ENCODE measurements at places on chromosomes 6 and 20.

DNA sequence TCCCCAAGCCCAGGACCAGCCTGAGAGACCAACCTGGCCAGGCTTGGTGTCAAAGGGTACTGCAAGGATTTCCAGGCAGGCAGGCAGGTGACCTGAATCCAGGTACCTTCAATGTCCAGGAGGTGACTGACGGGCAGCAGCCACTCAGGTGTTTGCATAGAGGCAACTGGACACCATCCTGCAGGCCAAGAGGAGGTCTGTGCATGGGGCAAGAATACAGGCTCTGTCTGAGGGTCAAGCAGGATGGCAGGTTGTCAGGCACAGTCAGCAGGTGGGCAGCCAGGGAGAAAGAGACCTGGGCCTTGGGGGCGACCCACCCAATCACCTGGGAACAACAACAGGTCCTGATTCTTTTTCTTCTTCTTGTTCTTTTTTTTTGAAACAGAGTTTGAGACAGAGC, 159.3 kb upstream of the QKI start:
- no peak for DNase-seq

GRCh38 chr6:106997392-106998158, 23.0 kb upstream of the CD24 start:
- peak; percentile 29 for DNase-seq

DNA sequence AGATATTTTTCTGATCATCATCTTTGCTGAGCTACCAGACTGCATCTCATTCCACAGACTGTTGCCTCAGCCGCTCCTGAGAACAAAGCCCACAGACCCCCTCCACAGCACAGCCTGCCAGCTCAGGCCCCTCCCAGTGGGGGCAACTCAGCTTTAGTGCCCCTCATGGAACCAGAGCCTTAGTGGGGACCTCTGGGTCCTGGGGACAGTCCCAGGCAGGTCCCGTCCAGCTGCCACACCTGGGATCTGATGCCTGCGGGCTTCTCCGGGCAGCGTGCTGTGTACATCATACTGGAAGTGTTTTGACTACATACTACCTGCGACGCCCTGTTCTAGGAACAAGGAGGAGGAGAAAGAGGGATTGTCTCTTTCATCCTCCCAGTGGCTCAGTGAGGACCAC, 38.3 kb upstream of the QKI start:
- no peak for DNase-seq

GRCh38 chr20:5020760-5021159, 19.4 kb upstream of the SLC23A2 start:
- DNase-seq = no peak

- DNase-seq = no peak
These were observed 173.3 kb upstream of the TNFAIP3 start for GRCh38 chr6:137693711-137694110.

- no peak for DNase-seq
These were observed 101.0 kb upstream of the EDN1 start for GRCh38 chr6:12189150-12189549.

DNA sequence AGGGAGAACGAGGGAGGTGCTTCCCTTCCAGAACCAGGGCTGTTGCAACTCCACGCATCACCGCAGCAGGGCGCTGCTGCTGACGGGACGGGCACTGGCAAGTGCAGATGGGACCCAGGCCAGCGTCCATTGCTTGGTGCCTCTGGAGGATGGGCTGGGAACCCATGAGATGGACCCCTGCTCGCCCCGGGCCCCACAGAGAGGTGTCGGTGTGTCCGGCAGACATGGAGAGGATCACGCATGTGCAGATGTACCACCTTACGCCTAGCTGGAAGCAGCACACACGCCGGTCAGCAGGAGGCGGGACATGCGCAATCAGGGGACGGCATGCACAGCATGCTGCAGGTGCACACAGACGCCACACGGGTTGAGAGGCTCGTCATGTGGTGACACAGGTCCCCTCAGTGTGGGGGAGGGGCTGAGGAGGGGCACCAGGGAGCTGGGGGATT, 5.7 kb downstream of the CABLES2 start:
- no peak for DNase-seq

GRCh38 chr6:3788408-3789017, 37.0 kb upstream of the PXDC1 start:
- DNase-seq = no peak

- no peak for DNase-seq
These were observed 36.9 kb downstream of the TGM3 start for GRCh38 chr20:2332711-2333110.

- no peak for DNase-seq
These were observed 88.3 kb upstream of the TMEM30A start for GRCh38 chr6:75372884-75373283.

DNA sequence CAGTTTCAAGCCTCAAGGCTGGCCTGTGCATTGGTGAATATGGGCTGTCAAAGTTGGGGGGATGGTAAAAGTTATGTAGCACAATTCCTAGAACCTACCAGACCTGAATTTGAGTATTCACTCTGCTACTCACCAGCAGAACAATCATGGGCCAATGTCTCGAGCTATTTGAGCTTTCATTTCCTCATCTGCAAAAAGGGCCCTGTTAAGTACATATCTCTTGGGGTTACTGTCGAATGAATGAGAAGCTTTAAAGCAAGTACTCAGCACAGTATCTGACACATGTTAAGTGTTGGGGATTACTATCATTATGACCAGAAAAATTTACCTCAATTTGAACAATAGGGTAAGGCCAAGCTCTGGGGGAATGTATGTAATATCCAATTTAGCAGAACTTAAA, 13.5 kb upstream of the ENPP4 start:
- DNase-seq = no peak

- DNase-seq = no peak
These were observed 46.4 kb downstream of the HECA start for GRCh38 chr6:139181236-139181635.

DNA sequence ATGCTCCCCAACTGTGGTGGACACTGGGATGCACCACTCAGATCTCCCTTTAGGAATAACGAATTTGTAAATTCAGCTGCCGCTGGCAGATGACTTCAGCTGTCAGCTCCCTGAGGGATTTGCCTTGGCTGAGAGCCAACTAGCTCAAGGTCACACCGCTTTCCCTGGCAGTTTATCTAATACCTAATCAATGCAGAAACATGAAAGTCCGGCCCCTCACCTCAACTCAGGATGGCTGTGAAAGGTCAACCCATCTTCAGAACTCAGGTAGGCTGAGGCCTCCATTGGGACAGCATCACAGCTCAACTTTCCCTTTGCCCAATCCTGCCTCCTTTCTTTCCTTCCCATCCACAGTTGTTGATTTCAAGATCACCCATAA, 22.8 kb upstream of the SCGN start:
- DNase-seq = no peak

DNA sequence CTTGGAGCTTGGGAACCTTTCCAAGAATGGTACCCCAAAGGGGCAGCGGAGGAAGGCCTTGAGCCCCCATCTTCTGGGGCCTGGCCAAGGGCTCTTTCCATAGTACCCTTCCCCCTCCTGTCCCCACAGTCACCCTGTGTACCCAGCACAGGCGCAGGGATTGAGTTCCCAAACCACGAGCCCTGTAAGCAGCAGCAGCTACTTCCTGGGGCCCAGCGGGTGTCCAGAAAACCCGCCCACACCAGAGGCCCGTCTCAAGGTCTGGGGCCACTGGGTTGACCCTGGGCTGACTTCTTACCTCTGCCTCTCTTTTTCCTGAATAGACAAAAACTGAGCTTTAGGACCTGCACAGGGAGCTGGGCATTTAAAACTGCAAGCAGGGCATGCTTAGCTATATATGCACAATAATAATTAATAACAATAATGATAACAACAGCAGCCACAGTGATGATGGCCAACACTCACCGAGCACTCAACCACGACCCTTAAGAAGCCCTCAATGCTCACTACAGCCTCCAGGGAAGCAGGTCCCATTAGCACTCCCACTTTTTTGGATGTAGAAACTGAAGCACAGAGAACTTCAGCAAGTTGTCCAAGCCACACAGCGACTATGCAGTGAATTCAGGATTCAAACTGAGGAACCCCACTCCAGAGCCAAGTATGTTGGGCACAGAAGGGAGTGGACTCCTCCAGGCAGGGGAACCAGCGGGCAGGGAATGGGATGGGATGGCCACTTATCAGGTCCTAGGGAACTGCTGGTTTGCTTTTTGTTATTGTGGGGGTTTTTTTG, 14.5 kb downstream of the NOL4L start:
- DNase-seq = no peak

DNA sequence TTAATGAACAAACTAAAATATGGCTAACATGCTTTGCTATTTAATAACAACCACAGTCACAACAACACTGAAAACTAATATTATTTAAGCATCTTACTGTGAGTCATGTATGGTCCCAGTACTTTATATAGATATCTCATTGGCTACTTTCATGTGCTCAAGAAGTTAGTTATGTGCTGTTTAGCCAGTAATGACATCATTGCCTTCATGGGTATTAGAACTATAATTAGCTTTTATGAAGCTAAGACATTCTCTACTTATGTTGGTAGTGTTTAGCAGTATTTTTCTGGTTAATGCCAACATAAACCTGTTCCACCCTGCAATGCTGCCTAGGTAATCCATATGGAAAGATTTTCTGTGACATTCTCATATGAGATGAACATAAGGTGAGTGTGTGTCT, 56.1 kb downstream of the ADGRG6 start:
- no peak for DNase-seq

- DNase-seq = no peak
These were observed 318.5 kb upstream of the JARID2 start for GRCh38 chr6:14927398-14927797.

DNA sequence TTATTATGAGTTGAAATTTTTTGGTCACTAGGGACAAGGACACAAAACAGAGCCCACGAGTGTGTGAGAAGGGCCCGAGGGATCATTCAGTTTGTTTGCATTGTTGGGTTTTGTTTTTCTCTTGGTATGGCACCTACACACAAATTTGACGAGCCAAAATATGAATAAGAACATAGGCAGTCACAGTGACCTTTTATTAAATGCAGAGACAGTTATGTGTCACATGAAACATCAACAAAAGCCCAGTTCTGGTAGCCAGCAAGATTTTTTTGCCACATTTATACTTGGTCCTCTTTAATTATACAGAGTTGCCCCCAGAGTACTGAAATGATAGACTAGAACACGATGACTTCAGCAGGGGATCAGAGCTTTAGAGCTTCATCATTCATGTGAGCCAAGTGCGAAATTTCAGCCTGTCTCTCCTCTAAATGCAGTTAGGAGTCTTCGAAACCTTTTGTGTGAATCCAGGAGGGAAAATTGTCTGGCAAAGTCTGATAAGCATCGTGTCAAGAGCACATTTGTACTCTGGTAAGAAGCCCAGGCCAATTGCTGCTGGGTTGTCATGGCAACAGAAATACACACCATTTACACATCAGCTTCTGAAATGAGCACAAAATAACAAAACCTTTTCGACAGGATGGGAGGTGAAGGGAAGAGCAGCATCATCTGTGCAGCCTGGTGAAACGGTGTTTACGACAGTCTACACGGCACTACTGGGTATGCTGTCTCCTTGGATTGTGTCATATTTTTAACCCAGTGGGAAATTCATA, 79.2 kb upstream of the RIPOR2 start:
- peak; percentile 19 for DNase-seq

DNA sequence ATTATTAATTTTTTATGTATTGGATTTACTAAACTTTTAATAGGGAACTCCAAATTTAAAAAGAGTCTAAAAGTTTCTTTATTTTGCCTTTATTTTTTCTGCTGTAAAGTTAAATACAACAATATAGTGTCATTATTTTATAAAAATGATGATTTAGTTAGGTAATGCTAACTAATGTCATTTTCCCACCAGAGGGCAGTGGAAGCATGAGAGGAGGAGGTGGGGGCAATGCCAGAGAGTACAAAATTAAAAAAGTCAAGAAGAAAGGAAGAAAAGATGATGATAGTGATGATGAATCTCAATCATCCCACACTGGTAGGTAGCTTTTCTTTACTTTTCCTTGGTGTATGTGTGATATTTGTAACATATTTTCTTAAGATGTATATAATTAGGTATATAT, 20.2 kb upstream of the FHL5 start:
- no peak for DNase-seq

GRCh38 chr6:158938811-158939254, 61.2 kb downstream of the RSPH3 start:
- no peak for DNase-seq

GRCh38 chr6:118171852-118172251, 264.8 kb downstream of the SLC35F1 start:
- DNase-seq = no peak

DNA sequence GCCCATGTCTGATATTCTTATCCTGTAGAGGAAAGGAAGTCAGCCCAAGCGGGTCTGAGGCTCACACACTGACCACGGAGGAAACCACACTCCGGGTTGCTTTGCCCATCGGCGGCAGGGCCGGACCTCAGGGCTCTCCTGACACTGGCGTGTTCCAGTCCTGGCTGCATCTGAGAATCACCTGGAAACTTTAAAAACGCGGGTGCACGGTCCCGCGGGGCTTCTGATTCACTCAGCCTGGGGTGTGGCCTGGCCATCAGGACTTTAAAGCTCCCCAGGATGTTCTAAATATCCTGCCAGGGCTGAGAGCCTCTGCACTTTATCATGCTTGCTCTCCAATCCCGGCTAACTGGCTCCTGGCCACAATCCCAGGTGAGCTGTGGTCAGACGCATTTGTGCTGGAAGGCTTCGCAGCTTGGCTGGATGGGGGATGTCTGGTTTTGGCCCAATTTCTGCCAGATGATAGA, 47.7 kb upstream of the DACT2 start:
- DNase-seq = no peak

- no peak for DNase-seq
These were observed 58.2 kb upstream of the RNGTT start for GRCh38 chr6:89021629-89022028.

GRCh38 chr6:43367245-43367984, 2.0 kb downstream of the ZNF318 start:
- DNase-seq = no peak

DNA sequence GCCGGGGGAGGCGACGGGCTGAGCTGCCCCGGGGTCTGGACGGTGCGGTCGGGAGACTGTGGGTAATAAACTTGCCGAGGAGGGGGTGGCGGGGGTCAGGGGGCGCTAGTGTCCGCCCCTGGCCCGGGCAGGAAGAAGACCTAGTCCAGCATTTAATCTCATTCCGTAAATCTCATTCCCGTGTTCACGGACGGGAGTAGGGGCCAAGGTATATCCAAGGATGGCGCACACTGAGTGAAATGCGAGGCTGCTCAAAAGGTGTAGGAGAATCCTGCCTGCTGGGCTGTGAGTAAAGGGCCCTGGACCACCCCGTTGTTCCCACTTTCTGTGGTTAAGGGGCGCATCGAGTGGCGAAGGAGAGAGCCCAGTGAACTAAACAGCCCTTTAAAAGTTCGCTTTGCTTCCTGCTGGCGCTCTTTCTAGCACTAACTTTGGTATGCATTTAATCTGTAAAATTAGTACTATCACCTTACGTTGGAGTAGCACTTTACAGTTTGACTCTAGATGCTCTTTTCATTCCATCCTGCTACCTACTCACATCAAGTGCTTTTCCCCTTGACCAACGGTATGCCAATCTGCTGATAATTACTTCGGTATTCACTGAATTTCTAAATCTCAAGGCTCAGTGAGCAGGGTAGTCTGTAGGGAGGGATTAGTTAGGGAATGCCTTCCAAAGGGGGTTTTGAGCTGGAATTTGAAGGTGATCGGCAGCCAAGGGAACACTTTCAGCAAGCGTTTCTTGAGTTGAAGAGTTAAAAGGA, 730 bp downstream of the PARD6B start:
- no peak for DNase-seq

Data from T-helper 9 cell (primary cell).